ENCODE measurements at places on chromosomes 7 and 10. TPM values are rescaled to one million over a fixed set of nuclear protein-coding genes. Genes with fewer than 3 reads are reported as not detected.

- DNase-seq: no peak
Observed at GRCh38 chr7:51666266-51666665, 349.7 kb upstream of the COBL start.

DNA sequence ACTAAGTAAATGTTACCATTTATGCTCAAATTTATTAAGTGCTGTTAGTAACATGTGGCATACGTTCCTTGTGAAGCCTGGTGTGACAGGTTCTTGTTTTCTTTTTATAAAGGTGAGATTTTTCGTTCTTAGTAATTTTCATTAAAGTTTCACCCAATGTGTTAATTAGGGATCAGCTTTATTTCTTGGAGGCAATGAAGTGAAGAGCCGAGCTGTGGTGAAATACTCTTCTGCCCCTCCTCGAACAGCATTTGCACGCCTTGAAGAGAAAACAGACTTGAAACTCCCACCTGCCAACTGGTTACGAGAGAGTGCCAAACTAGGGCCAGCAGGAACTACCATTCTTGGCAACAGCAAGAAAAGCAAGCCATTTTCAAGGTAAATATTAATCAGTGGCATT is 1.5 kb downstream of the EDRF1 start:
- DNase-seq: no peak

DNA sequence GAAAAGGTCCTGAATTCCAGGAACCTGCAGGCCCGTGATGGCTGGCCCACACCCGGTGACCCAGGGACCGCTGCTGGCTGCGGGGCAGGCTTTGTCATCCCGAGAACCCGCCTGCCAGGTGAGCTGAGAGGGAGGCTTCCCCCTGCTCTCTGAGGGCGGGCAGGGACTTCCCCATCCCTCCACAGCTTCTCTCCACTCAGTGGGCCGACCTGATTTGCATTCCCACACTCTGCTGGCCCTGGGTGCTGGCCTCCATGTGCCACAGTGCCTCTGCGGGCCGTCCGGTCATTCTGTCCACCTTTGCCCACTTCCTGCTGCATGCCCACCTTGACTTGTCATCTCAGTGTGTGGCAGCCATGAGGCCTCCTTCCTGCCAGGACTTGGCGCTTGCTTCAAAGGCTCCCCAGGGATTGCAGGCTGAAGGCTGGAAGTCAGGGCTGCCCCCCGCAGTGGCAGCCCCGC is 35.3 kb downstream of the PALD1 start:
- no peak for DNase-seq

DNA sequence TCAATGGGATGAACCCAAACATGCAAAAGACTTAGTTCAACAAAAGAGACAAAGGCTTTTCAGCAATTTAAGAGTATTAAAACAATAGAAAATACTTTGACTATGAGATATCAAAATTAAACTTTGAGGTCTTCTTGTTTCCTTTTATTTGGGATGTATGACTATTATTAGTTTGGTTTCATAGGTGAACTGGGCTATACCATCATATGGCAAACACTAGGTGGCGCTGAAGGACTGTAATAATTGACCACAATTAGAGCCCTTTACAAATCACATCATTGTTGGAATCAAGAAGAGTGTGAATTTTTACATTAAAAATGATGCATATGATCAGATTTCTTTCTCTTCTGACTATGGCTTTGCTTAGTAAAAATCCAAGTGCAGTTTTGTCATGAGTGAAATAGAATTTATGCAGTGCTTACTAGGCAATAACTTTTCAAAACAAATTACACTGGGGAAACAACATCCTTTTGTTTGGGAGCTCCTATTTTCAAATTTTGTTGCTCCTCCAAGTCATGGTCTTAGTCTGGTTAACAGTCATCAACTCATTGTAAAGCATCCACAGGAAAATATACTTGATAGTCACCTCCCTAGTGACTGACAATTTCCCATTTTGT is 14.7 kb upstream of the NXPH1 start:
- no peak for DNase-seq

DNA sequence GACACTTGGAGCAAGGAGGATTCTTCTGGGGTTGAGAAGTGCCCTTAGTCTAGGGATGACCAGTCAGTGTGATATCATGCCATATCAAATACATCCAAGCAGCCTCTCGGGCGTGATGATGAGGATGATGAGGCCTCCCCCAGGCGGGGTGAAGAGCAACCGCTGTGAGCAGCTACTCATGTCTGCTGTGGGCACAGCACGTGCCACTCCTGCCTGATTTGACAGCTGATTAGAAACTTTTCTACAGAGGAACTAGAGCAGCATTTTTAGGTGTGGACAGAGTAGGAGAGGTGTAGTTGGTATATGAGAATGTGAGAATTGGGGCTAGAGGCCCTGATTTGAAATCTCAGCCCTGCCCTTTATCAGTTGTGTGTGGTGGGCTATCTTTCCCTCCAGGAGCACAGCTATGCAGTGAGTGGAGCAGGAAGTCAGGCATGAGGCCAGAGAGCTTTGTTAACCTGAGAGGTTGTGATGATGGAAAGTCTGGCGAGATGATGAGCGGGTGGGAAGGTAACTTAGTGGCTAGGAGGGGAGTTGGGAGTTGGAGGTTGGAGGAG is 49.6 kb upstream of the COBL start:
- DNase-seq: no peak

DNA sequence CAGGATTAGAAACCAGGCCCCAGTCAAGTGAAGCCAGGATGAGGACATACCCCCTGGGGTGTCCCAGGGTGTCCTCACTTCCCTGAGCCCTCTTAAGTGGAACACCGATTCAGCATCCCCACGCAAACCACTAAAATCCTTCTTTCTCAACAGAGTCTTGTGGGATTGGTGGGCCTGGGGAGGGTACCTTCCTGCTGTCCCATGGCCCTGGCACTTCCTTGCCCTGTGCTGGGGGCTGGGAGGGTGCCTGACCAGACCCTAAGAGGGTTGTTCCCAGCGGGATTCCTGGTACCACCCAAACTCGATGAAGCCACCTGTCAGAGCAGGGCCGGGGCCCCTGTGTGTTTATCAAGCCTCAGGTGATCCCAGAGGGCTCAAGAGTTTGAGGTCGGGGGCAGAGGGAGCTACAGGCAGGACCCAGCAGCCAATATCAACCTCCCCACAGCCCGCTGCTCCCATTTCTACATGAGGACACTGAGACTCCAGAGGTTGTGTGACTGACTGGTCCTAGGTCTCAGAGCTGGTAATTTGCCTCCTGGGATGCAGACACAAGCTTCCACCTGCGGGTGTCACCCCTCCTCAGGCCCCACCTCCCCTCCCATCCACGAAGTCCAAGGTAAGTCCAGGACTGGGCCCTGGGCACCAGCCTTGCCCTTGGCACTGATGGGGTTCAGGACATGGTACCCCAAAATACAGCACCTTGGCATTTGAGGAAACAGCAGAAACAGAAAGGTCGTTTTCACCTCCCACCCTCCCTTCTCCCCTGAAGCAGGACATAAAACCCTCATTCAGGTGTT is 31.4 kb downstream of the OAT start:
- peak; percentile 70 for DNase-seq

GRCh38 chr10:17229016-17229716 is 1.1 kb downstream of the VIM start:
- DNase-seq: peak; percentile 95

DNA sequence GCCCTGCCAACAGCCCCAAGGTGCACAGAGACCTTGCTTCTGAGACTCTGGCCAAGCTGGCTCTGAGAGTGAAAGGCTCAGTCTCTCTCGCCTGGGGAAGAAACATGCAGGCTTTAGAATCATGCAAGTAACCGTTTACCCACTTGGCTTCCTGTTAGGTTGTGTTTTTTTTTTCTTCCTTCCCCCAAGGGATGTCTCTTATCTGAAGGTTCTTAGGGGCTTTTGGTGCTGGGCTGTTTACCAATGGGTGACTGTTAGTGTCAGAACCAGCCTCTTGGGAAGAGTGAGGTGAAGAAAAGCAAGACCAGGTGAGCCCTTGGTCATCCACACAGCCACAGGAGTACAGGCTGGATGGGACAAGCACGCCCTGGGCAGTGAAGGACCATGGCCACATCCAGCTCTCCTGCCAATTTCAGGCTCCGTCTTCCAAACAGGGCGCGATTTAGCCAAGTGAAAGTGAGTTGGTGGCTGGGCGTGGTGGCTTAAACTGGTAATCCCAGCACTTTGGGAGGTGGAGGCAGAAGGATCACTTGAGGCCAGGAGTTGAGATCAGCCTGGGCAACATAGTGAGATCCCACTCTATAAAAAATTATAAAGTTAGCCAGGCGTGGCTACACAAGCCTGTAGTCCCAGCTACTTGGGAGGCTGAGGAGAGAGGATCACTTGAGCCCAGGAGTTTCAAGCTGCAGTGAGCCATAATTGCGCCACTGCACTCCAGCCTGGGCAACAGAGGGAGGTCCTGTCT is 76.3 kb upstream of the CUX1 start:
- peak; percentile 69 for DNase-seq

- DNase-seq: no peak
Observed at GRCh38 chr10:70258216-70258615, 25.0 kb upstream of the PPA1 start.

DNA sequence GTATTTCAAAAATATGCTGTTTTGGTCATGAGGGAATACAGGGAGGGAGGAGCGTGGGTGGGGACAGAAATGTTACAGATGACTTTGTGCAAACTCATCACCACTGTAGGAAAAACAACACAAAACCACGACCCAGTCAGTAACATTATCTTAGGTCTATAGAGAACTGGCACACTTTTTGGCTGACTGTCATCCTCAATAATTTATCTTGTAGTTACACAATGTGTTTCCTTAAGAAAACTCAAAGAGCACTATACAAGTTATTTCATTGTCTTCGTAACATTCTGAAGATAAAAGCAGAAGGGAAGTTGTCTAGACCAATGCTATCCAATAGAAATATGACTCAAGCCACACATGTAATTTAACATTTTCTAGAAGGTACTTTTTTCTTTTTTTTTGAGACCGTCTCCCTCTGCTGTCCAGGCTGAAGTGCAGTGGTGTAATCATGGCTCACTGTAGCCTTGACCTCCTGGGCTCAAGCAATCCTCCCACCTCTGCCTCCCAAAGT is 16.9 kb upstream of the CDK14 start:
- peak; percentile 56 for DNase-seq

Gene SPDYE11
- not detected for total RNA-seq

Gene PRSS37
- total RNA-seq: not detected

Gene NPFFR1
- total RNA-seq: not detected

Measured in osteoblast (primary cell).